T-helper 9 cell (primary cell): ENCODE measurements at places on chromosomes 3 and 15.

DNA sequence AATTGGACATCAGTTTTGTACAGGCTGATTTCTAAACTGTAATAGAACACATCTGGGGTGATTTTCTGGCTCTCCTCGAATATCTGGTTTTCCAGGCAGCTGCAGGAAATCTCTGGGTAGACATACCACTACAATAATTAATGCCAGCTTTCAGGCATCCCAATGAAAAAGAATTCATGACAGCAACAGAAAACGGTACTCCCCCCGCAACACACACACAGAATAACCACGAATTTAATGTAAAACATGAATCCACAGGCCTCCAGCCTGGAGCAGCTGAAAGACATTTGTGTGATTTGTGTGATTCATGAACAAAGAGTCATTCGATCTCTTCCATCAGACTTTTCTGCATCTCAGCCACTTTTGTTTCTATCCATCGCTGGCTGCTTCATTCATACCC is 262.2 kb downstream of the MAGI1 start:
- DNase-seq = no peak

- no peak for DNase-seq
These were observed 66.5 kb upstream of the BCL6 start for GRCh38 chr3:187811585-187812250.

- no peak for DNase-seq
These were observed 62.9 kb downstream of the ADCY5 start for GRCh38 chr3:123385981-123386380.

GRCh38 chr3:34882764-34883163 is 756.6 kb upstream of the ARPP21 start:
- DNase-seq = no peak

DNA sequence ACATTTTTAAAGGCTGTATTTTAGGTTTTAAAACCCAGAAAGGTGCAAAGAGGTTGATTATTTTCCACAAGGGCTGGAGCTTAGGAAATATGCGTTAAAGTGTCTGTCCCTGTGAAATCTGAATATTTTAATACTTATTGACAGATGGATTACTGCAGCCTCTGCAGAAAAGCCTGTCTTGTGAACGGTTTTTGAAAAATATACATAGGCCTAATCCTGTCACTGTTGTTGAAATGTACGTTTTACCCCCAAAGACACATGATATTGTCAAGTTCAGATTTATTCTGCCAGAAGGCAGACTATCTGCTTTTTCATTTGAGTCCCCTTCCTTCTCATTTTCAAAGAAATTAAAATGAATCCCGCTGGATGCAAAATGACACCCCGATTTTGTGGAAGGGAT is 2.2 kb upstream of the BCL6 start:
- DNase-seq = no peak

- no peak for DNase-seq
These were observed 95.8 kb downstream of the PPARG start for GRCh38 chr3:12384451-12385233.

GRCh38 chr3:87313641-87314040 is 37.3 kb upstream of the POU1F1 start:
- no peak for DNase-seq

DNA sequence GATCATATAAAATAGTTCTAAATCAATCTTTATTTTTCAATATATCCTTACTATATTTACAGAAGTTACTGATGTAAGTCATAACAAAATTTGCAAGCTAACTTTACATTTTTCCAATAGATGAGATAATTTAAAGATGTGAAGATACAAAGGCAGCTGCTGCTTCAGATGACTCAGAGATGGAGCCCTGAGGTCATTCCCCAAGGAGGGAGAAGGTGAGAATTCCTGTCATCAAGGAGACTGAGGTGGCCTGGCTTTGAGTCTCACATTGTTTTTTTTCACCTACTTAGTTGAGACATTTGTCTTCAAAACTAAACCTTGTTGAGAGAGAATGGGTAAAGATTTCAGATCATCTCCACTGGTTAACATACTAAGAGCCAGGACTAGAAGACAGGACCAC is 3.9 kb upstream of the SAMD7 start:
- no peak for DNase-seq

GRCh38 chr3:12967606-12968351 is 105.5 kb downstream of the IQSEC1 start:
- DNase-seq = peak; percentile 89

- no peak for DNase-seq
These were observed 48.4 kb downstream of the GOLIM4 start for GRCh38 chr3:168047190-168047795.
